ENCODE measurements at places on chromosomes 13 and 19. TPM values are rescaled to one million over a fixed set of nuclear protein-coding genes. Genes with fewer than 3 reads are reported as not detected.

The SSC5D gene
- not detected for total RNA-seq

The GRK1 gene
- not detected for total RNA-seq

The RYR1 gene
- total RNA-seq = 0.48 TPM

The PSG6 gene
- not detected for total RNA-seq

The ADGRE3 gene
- total RNA-seq = not detected

The SELENOV gene
- total RNA-seq = not detected

The CLEC17A gene
- total RNA-seq = not detected

The GPR12 gene
- not detected for total RNA-seq

Data from tracheal epithelial cell (primary cell).